ENCODE measurements at places on chromosomes 4 and X.

DNA sequence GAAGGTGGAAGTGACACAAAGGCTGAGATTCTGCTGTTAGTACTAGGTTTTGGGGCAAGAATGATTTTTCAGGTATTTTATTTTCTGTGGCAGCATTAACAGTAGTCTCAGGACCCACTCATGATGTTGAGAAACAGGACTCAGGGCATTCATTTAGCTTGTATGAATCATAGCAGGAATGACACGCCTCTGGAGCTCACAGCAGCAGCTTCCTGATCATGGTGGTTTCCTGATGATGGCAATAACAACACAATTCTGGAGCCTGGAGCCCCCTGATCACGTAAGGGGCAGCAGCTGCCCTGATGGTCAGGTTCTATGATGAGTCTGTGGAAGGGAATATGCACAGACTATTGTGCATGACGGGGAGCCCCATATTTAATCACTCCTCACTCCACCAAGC lies 47.0 kb downstream of the TASL start:
- DNase-seq: no peak

DNA sequence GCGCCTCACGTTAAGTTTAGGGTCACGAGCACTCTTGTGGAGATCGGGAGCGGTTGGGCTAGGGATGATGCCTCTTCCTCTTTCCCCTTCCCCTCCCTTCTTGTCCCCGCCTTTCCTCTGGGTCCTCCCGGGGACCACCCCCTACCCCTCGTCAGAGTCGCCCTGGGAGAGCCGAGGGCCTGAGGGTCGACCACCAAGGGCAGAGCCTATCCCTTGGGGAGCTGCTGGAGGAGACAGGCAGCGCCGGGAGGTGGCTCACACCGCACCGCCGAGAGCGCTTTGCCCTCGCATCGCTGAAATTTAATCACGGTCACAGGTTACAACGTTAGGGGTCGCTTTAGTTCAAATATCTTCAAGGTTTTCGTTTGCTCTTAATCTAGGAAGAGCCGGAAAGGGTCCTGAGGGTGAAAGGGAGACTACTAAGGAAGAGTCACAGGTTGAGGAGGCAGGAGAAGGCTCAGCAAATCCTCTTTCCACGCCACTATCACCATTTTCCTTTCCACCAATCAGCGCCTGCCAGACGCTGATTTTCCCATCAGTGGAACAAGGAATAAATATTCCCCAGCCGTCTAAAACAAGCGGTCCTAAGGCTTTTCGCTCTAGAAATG lies 528 bp upstream of the SNCA start:
- no peak for DNase-seq

DNA sequence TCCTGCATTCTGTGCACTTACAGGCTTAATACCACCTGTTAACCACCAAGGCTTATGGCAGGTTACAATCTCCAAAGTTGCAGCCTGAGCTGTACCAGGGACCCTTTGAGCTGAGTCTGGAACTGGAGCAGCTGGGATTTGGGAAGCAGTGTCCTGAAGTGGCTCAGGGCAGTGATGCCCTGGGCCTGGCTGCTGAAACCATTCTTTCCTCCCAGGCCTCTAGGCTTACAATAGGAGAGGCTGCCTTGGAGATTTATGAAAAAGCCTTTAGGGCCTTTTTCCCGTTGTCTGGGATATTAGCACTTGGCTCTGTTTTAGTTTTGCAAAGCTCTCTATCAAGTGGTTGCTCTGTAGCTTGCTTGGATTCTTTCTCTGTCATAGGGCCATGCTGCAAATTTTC lies 154.3 kb upstream of the CASK start:
- no peak for DNase-seq

DNA sequence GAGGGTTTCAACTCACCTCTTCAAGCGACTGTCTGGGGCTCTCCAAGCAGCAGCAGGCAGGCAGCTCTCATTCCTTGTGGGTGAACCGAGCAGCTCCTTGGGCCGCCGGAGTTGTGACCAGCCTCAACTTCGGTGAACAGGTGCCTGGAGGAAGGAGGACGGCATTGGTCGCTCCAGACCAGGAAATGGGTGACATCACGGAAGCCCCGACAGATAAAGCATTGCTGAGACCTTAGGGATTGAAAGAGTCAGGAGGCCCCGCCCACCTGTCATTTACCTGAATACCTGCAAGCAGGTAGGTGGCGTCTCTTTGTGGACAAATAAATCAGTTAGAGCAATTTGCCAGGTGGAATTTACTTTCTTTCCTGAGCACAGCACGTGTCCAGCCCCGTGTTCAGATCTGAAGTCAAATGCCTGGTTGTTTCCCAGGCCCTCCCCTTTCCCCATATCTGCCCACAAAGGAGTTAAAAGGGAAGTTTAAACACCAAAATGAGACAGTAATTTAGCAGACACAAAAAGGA lies at the start of gene LNX1:
LNX1 (minus strand) TSS at position 115 of the 521 bp plus-strand sequence. CDS start 17,484 bp downstream, outside the sequence.
- no peak for DNase-seq

DNA sequence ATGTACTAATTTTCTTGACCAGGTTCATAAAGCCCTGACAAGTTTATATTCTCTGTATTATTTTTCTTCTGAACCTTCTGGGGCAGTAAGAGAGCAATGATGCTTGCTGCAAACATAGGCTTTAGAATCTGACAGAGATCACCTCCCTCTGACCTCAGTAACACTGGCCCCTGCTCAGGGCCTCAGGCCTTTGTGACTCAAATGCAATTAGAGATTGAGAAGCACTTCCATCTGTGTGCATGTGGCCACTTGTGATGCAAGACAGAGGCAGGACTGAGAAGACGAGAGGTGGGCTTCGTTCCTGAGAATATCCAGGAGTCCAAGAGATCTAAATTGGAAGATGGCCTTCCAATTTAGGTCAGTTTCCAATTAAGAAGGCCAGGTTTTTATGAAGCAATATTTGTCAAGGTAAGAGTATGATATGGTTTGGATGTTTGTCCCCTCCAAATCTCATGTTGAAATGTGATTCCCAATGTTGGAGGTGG lies 82.8 kb upstream of the VEGFC start:
- no peak for DNase-seq

All from T-helper 1 cell (primary cell).